Dermis microvascular lymphatic vessel endothelial cell (primary cell): ENCODE measurements at places on chromosomes 11 and 22. TPM values are rescaled to one million over a fixed set of nuclear protein-coding genes. Genes with fewer than 3 reads are reported as not detected.

Gene CD3E
- total RNA-seq = not detected in 2 replicates

Gene OR5P2
- total RNA-seq = not detected in 2 replicates

Gene OR8A1
- total RNA-seq = not detected in 2 replicates

Gene OR8K1
- not detected in 2 replicates for total RNA-seq

Gene CASP1
- 22.7 and 25.4 TPM in 2 replicates for total RNA-seq

Gene SLC22A12
- not detected in 2 replicates for total RNA-seq

Gene FGF3
- not detected in 2 replicates for total RNA-seq

Gene MYEOV
- total RNA-seq = under 0.01 and 0.39 TPM in 2 replicates

Gene C11orf52
- total RNA-seq = 0.13 and 0.39 TPM in 2 replicates

Gene SPI1
- total RNA-seq = under 0.01 TPM in 1 of 2 replicates, not detected in the other

Gene PKNOX2
- not detected in 2 replicates for total RNA-seq

Gene GLYATL2
- total RNA-seq = under 0.01 and 0.13 TPM in 2 replicates

Gene YAP1
- 63.3 and 109 TPM in 2 replicates for total RNA-seq

Gene IL18
- total RNA-seq = not detected in 2 replicates

Gene VPS37C
- 5.1 and 7.5 TPM in 2 replicates for total RNA-seq

Gene OR4D5
- total RNA-seq = not detected in 2 replicates

Gene KIAA0930
- 39.3 and 57.7 TPM in 2 replicates for total RNA-seq

Gene CNIH2
- total RNA-seq = 0.25 TPM in 1 of 2 replicates, not detected in the other

Gene BTG4
- total RNA-seq = not detected in 2 replicates

Gene INS
- total RNA-seq = not detected in 2 replicates

Gene ZNF280A
- total RNA-seq = under 0.01 TPM in 1 of 2 replicates, not detected in the other

Gene OR8D4
- total RNA-seq = not detected in 2 replicates

Gene OR1S2
- not detected in 2 replicates for total RNA-seq
